Stimulated activated naive CD4-positive, alpha-beta T cell (primary cell): ENCODE measurements at places on chromosomes 4 and X.

DNA sequence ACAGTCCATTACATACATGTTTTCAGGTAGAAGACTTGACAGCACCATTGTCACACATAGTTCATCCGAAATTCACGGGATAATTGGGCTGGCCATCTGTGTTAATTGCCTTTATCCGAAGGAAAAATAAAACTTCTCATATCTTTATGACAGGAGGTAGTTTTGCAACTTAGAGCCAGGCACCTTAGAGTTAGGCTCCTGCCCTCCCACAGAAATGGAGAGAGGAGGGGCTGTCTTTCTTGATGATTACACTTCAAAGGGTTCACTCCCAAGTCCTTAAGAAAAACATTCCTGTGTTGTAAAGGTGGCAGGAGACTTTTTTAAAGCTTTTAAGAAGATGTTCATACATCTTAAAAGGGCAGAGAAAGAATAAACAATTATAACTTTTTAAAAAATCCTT lies 10.5 kb upstream of the SCARB2 start:
- DNase-seq, result no peak

- no peak for DNase-seq
Measured at GRCh38 chr4:751676-752075, 46.0 kb downstream of the PCGF3 start.

GRCh38 chrX:154432210-154432609 lies 3.7 kb downstream of the ATP6AP1 start:
- no peak for DNase-seq

DNA sequence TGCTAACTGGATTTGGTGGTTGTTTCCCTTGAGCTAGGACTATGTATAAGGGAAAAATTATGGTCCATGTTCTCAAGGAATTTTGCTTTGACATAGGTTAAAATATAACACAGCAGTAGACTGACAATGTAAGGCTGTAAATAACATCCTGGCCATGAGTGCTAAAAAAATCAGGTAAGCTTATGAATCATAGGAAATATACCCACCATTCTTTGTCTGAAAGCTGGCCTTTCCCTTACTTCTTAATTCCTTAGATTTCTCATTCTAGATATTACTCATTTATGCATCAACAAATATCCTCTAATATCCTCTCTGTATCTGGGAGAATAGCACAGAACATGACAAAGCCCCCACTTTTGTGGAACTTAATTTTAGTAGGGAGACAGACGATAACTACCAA lies 6.8 kb upstream of the CHRNA9 start:
- DNase-seq, result no peak

- no peak for DNase-seq
Measured at GRCh38 chr4:44538534-44538933, 89.9 kb upstream of the KCTD8 start.

DNA sequence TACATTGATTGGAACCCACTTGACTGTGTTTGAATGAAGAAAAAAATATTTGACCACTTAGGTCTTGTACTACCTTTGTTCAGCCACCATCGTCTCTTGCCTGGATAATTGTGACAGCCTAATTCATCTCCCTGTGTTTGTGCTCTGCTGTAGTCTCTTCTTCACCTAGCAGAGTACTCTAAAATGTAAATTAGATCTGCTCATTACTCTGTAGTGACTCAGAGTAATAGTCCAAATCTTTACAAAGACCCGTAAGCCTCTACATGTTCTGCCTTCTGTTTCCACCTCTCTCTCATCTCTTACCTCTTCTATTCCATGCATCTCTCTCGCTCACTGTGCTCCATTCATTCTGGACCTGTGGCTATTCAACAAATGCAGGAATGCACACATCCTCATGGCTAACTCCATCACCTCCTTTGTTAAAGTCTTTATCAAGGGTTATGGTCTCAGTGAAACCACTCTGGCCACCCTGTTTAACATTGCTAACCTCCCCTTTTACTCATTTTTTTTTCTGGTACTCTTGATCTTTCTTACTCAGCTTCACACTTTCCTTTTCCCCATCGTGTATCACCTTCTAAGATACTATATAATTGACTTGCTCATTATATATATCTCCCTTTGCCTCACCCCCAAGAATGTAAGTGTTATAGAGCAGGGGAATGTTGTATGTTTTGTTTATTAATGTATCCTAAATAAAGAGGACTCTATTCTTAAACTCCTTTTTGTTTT lies 98.4 kb downstream of the STIM2 start:
- DNase-seq, result no peak

DNA sequence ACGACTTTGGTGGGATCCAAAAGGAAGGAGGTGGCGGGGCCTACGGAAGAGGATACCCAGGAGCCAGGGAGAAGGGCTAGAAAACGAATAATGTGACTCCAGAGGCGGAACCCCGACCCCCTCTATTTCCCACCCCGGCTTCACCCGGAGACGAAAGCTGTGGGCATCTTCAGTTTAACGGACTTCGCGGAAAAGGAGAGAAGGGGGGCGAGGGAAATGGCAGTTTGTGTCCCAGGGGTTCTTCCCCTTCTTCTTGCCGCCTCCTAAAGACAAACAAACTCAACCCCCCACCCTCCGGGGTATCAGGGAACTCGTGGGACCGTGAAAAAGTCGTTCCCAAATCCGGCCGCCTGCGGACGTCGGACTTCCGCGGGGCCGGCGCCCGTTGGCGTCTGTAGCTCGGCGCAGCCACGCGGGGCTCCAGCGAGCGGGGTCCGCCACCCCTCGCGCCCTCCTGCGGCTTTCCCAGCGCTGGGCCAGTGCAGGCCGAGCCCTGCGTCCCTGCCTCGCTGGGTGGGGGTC lies 3.6 kb upstream of the LEF1 start:
- no peak for DNase-seq

DNA sequence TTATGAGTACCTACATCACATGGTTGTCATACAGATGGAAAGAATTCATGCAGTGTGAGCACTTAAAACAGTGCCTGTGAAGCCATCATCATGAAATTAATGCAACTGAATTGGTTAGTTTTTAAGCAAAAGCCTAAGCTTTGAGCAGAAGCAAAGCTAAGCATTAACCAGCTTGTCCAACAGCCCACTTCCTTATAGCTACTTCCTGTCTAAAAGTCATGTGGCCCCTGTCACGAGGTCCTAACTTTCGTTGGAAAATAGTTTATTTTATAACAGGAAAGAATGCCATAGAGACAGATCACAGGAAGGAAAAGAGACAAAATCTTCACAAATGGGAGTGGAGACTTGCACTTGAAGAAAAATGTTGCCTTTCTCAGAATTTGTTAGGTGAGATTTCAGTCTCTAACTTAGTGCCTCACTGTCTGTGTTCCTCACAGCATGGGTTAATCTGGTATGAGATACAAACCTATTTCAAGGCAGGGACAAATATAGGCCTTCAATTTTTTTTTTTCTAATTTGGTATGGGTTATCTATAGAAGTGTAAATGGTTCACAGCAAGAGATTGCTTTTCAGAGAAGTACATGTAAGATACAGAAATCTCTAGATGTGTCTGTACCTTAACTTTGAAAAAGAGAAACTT lies 27.7 kb upstream of the VCX start:
- DNase-seq, result no peak

DNA sequence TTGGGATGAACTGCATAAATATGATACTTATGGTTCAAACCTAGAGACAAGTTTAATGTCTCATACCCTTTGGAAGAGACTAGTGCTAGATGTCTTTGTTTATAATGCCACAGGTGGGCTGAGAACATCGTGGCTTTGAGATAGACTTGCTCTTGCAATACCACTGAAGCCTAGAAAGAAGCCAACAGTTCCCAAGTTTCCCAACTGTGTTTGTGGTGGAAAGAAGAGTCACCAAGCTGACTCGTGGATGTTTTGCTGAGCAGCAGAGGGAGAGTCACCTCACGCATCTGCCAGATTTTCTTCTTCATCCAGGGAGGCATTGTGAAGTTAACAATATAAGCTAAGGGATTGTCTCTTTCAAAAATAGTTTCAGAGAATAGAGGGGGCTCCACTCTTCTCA lies 1076.2 kb downstream of the C4orf33 start:
- DNase-seq, result no peak

GRCh38 chr4:106851726-106852125 lies 184.4 kb downstream of the DKK2 start:
- DNase-seq, result no peak

GRCh38 chrX:129566073-129566472 lies 26.0 kb downstream of the OCRL start:
- DNase-seq, result no peak

- no peak for DNase-seq
Measured at GRCh38 chr4:102638621-102639020, 122.1 kb downstream of the MANBA start.

DNA sequence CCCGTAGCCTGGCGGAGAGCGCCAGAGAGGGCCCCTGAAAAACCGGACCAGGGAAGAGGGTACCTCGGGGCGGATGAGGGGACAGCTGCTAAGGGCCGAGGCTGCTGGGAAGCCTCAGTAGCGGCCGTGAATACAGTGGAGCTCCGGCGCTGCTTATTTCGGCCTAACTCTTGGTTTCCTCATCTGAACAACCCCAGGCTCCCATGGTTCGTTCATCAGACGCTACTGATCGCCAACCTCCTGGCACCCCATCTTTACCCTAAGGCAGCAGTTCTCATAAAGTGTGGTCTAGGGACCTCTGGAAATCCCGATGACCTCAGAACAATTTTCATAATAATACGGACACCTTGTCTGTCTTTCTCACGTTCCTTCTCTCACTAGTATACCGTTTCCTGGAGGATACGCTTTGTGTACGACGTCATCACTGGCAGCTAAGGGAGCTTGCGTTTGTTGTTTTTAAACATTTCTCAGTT lies 645 bp upstream of the RAB28 start:
- DNase-seq, result no peak

DNA sequence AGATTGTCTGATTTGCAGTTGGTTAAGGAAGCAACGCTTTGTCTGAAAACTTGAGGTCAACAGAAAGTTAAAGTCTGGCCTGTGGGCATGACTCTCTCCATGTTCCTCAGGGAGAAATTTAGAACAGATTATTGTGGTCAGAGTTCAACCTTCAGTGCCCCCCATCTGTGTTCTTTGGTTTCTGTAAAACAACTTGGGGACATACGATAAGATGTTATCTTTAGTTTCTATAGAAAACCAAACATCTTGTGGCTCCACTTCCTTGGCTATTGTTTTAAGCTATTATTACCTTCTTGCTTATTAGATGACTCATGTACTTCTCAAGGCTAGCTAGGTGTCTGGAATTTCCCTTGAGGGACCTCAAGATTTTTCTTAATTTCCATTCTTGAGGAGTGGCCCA lies 507.7 kb downstream of the PDHA2 start:
- DNase-seq, result no peak

DNA sequence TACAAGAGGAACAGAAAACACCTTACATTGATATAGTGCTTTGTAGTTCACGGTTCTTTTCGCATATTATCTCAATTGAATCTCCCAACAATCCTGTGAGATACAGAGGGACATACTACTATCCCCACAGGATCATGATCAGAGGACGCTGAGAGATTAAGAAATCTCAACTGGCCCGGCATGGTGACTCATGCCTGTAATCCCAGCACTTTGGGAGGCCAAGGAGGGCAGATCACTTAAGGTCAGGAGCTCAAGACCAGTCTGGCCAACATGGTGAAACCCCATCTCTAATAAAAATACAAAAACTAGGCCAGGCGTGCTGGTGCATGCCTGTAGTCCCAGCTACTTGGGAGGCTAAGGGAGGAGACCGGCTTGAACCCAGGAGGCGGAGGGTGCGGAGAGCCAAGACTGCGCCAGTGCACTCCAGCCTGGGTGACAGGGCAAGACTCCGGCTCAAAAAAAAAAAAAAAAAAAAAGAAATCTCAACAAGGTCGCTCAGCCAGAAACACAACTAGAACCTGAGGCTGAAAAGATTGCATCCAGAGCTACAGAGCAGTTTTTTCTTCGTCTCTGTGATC lies 7.4 kb downstream of the APOO start:
- no peak for DNase-seq

DNA sequence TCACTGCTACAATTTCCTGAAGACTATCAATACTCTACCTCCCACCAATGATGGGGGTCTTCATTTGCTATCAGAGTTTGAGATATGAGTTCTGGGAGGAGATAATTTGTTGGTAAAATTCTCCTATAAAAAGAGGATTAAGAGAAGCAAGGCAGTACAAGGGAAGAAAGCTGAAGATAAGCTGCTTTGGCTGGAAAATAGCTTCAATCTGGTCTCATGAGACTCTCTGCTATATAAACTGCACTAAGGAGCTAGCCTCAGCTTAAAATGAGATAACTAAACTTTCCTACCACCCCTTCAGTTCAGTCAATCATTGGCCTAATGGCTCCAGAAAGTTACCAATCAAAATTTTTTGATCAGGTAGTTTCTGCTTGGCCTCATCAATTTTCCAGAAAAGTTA lies 2105.0 kb downstream of the ARAP2 start:
- no peak for DNase-seq

- no peak for DNase-seq
Measured at GRCh38 chrX:27380163-27380845, 82.8 kb downstream of the PPP4R3C start.

GRCh38 chrX:133550665-133551485 lies 135.6 kb upstream of the GPC4 start:
- DNase-seq, result no peak

GRCh38 chr4:105715692-105716278 lies 7.2 kb downstream of the GSTCD start:
- DNase-seq, result no peak

DNA sequence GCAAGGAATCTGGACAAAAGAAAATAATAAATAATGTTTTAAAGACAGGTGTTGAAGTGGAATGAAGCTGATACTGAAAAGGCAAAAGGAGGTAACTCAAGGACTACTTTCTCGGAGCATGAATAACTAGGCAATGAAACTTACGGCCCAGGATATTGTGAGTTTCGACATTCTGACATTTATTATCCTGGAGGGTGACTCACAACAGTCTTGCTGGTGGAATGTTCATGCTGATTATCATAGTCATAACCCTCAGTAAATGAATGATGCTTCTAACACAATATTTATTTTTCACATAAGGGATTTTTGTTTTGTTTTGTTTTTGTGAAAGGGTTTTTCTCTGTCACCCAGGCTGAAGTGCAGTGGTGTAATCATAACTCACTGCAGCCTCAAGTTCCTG lies 147.0 kb upstream of the HPGD start:
- DNase-seq, result no peak

GRCh38 chrX:15471028-15471427 lies 22.1 kb downstream of the PIR start:
- DNase-seq, result peak; percentile 48

DNA sequence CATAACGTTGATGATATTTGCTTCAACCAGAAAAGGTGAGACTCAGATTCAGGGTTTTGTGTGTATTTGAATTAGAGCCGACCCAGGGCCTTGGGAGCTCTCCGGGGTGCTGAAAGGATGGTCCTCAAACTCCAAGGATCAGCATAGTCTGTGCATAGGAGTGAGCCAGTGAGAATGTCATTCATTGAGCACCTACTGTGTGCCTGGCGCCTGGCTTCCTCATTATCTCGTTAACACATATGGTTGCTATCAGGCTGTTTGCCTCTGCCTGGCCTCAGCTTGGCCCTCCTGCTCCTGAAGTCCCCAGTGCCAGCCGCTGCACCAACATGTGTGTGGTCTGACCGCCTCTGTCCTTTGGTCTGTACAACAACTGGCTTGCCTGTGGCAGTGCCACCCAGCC lies 25.1 kb upstream of the JAKMIP1 start:
- no peak for DNase-seq

GRCh38 chr4:244471-244870 lies 60.8 kb downstream of the ZNF732 start:
- peak; percentile 44 for DNase-seq

GRCh38 chr4:86960557-86960961 lies 25.7 kb downstream of the AFF1 start:
- DNase-seq, result no peak
